ENCODE measurements at places on chromosomes 7 and 10.

DNA sequence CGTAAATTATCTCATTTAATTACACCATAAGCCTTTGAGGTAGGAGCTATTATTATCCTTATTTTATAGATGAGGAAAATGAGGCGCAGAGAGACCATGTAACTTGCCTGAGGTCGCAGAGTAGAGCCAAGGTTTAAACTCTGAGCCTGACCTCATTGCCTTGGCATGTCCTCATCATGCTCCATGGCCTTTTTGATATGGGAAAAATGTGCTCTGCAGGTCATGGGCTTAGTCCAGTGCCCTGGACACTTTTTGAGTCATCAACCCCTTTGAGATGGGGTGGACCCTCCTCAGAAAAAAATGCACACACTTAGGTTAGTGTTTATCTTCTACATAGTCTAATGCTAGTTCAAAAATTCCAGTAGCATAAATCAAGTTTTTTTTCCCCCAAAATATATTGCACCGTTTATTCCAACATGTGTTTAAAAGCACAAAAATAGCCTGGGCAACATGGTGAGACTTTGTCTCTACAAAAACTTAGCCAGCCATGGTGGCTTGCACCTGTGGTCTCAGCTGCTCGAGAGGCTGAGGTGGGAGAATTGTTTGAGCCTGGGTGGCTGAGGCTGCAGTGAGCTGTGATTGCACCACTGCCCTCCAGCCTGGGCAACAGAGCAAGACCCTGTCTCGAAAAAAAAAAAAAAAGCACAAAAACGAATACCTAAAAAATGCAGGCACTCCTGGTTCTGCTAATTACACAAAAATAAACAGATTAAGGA, 28.6 kb upstream of the TMEM178B start:
- no peak for DNase-seq

- no peak for DNase-seq
These were observed 104.9 kb downstream of the XRCC2 start for GRCh38 chr7:152571068-152571467.

DNA sequence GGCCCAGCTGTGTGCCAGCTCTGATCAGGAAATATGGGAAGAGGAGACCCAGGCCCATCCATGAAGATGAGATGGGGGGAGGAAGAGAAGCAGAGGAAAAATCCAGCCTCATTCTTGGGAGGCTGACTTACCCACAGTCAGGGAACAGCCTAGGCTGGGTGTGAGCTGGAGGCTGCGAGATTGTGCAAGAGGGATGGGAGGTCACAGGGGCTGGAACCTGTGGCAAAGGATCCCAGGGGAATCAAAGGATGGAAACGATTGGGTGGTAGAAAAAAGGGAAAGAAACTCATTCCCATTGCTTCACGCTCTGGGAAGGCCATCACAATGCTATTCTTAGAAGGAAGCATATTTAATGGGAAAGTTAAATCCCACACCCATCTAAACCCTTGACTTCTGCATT, 26.7 kb upstream of the CRHR2 start:
- no peak for DNase-seq

GRCh38 chr10:13457958-13458686, 70.7 kb downstream of the BEND7 start:
- no peak for DNase-seq

DNA sequence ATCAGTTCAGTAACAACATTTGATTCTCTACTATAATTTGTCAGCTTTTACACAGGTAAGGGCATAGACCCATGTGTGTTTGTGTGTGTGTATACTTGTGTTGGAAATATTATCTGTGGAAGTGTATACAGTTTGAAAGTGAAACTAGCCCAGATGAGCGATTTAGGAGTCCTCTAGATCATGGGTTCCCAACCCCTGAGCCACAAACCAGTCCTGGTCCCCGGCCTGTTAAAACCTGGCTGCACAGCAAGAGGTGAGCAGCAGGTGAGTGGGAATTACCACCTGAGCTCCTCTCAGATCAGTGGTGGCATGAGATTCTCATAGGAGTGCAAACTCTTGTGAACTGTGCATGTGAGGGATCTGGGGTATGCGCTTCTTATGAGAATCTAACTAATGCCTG, 1221.5 kb upstream of the SORCS1 start:
- DNase-seq, result no peak

DNA sequence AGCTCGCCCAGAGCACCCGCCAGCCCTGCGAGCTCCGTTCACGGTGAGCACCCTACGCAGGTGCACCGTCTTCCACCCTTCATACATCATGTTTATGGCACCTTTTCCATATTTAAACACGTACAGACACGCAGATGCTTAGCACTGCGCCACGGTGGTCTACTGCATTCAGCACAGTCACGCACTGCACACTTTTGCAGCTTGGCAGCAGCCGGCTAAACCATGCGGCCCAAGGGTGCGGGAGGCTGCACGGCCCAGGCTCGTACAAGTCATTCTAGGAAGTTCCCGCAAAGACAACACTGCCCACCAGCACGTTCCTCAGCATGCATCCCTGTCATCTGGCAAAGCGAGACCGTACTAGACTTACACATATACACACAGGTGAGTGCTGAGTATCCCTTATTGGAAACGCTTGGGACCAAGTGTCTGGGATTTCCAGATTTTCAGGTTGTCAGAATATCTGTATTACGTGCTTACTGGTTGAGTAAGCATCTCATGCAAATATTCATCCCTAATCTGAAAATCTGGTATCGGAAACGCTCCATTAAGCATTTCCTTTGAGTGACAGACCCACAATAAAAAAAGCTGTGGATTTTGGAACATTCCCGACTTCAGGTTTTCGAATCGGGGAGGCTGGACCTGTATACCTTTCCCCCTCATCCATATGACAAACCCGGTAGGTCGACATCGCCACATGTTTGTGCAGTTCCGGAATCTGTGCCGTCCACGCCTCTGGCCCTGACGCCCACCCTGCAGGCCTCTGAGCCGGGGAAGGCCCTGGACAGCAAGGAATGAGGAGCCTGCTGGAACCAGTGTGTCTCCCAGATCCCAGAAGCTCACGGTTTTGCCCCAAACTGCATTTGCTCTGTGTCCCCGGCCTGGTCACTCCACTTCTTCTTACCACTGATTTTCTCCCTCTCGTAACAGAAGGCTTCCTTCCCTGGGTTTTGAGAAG, 222.2 kb downstream of the ELFN1 start:
- no peak for DNase-seq

DNA sequence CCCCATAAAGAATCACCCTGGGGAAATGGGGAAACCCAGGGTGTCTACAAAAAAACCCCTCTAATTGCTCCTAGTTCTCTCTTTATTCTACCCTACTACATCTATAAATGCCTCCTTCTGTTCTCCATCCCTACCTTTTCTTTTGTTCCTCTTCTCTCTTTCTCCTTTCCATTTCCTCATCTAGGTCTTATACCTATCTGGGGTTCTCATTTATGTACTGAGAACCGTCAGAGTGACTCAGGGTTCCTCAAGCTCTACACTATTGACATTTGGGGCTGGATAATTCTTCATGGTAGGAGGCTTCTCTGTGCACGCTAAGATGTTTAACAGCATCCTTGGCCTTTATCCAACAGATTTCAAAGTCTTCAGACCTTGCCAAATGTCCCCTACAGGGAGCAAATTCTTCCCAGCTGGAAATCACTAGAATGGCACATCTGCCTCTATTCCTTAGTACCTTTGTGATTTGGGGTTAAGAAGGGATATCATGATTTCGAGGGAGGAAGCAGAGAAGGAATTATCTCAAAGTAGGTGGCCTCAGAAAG, 137.4 kb upstream of the PTN start:
- no peak for DNase-seq

GRCh38 chr10:13003759-13004158, 2.2 kb upstream of the CCDC3 start:
- DNase-seq, result no peak

DNA sequence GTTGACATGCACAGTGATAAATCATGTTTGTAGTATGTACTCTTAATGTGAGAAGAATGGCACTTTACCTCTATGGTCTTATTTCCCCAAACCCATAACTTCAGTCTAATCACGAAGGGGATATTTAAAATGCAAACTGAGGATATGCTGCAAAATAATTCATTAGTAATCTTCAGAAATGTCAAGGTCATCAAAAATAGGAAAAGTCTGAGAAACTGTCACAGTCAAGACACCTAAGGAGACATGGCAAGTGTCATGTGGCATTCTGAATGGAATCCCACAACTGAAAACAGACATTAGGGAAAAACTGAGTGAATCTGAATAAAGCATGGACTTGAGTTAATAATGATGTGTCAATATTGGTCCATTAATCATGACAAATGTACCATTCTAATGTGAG, 605.5 kb upstream of the ANKRD30A start:
- DNase-seq, result no peak

GRCh38 chr7:86908948-86909347, 150.5 kb downstream of the ELAPOR2 start:
- DNase-seq, result no peak

DNA sequence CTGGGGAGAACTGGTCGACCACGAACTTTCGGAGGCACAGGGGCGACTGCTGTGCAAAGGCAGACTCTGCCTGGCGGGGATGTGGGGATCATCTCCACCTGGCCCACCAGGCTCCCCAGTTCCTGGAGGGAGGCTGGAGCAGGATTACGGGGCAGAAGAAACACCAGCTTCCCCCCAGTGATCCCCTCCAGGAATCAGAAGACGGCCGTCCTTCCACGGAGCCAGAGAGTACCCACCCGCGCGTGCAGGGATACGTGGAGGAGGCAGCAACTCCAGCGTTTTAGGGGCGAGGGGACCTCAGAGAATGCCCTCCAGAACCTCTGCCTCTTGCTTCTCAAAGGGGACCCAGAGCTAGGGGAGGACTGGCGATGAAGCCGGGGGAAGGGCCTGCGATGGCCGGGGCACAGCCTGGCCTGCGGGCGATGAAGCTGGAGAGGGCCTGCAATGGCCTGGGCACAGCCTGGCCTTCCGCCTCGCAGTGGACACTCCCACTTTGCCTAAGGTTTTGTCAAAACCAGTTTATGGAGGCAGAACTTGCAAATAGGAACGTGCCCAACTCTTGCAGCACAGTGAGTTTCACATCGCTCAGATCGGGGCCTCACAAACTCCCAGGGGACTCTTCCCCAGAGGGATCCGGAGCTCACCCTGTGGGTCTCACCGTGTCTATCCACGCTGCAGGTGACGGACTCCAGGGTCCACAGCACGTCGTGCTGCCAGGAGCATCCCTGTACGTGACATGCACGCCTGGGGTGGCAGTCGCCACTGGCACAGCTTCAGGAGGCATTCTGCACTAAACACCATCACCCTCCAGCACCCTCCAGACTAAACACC, 77.9 kb upstream of the PDGFA start:
- DNase-seq, result no peak

GRCh38 chr7:134599371-134599770, 47.3 kb upstream of the BPGM start:
- no peak for DNase-seq

DNA sequence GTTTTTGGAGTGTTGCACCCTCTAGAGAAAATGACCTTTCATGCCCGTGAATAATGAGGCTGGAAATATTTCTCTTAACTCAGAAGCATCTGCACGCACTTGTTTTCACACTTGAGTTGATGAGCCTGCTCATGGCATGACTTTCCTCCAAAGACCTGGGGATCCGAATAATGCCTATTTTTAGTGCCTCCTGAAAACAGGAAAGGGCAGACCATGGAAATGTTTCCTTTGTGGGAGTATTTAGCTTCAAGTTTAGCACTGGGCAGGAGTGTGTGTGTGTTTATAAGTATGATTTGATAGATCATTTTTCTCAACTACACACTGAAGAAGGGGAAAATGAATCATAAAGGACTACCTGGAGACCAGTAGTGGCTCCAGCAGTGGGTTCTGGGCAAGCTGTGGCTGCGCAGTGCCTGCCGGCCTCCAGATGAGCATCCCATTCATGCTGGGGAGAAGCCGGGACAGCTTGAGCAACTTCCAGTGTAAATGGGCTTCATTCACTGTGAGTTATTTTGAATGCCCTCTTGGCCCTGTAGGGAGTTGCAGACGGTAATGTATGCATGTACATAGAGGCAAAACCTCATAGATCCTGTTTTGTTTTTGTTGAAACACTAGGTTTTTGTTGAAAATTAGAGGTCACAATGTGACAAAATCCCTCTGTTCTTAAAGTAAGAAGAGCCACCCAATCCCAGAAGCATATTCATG, 117.8 kb upstream of the INSYN2A start:
- DNase-seq, result no peak

DNA sequence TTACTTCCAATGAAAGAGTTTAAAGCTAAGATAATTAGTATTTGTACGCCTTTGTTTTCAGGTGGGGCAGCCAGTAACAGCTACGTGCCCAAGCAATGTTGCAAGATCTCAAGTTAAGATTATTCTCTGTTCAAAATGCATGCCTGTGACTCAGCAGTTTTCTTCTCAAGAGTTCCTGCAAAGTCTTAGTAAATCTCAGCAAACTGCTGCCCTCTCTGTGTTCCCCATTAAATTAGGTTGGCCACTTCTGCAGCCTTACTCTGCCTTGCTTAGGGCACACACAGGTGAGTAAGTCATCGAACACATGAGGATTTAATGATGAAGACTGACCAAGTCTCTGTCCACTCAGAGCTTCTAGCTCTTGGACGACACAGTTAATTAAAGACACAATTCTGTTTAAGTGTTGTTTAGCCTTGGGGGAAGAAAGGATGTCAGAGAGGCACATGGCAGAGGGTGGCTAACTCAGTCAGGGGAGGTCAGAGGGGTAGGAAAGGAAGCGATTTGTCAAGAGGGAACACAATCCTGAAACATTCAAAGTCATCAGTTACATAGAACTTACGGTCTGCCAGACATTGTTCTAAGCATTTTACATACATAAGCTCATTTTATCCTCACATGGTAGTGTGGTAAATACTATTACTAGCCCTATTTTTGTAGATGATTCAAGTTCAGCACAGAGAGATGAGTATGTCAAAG, 20.2 kb upstream of the SLC35G1 start:
- no peak for DNase-seq

GRCh38 chr7:35040906-35041305, 3.6 kb upstream of the DPY19L1 start:
- no peak for DNase-seq

GRCh38 chr10:121211446-121211845, 360.3 kb downstream of the WDR11 start:
- DNase-seq, result no peak

DNA sequence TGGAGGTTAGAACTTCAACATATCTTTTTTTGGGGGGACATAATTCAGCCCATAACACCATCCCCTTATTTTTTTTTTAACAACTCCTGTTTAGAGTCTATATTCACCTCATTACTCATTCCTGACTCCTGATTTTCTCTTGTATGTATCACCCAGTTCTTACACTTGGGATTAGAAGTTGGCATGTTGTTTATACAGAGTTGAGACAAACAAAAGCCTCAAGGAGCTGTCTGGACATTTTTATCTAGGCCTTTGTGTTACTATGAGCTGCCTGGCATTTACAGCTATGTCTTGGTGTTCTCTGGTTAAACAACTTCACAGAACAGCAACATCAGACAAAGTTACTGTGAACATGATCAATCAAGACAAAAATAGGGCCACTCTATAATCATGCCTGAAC, 517.5 kb downstream of the KIF20B start:
- DNase-seq, result no peak

DNA sequence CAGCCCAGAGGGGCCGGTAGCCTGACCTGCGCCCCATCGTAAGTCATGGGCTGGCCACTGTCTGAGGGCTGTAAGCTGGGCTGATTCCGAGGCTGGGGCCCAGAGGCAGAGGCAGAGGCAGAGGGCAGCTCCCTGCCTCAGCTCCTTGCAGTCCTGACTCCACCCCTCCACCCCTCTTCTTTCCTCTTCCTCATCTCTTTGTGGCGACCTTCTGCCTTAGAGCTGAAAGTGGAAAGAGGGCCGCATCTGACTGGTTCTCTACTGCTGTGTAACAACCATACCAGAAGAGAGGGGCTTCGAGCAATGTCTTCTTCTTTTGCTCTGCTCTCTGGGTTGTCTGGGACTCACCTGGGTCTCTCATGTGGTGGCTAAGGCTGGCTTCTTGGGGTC, 179.1 kb downstream of the RPS24 start:
- no peak for DNase-seq

- DNase-seq, result no peak
These were observed 8.0 kb upstream of the FAM221A start for GRCh38 chr7:23672033-23672432.
